AG04449 (cell line): ENCODE measurements at places on chromosomes 3 and 15.

DNA sequence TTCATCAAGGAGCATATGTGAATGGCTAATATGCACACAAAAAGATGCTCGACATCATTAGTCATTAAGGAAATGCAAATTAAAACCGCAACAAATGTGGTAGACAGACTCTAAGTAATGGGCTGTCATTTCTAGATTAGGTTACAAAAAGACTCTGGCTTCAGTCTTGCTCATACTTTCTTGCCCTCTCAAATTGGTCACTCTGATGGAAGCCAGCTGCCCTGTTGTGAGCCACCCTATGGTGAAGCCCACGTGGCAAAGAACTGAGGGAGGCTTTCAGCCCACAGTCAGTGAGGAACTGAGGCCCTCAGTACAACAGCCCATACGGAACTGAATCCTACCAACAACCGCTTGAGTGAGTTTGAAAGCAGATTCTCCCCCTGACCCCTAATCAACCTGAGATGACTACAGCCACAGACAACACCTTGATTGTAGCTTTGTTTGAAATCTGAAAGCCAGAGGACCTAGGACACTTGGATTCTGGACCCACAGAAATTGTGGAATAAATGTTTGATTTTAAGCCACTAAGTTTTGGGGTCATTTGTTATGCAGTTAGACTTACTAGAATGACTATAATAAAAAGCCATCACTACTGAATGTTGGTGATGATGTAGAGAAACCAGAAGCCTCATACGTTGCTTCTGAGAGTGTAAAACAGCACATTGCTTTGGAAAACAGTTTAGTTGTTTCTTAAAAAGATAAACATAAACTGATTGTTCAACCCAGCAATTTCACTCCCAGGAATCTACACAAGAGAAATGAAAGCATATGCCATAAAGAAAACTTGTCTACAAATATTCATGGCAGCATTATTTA, 45.7 kb downstream of the EHHADH start:
- DNase-seq = no peak

DNA sequence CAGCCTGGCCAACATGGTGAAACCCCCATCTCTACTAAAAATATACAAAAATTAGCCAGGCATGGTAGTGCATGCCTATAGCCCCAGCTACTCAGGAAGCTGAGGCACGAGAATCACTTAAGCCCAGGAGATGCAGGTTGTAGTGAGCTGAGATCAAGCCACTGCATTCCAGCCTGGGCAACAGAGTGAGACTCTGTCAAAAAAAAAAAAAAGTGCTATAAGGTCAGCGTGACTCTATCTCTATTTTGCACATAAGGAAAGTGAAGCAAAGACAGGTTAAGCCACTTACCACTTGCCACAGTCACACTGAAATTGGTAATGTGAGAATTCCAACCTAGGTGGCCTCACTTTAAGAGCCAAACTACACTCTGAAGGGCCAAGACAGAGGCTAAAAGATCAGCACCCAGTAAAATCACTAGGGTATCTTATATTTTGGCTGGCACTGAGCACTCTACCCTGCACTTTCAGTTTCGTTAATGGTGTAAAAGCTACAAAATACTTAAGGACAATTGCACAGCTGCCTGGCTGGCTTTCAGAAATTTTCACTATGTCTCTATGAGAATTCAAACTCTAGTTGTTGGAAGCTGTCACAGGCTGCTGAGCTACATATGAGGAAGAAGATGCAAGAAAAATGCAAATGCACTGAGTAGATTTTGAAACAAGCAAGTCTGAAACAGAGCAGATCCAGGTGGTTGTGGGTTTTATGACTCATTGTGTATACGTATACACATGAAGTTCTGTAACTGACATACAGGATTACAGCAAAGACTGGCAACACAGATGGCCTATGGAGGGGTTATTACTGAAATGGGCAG, 32.7 kb downstream of the TRANK1 start:
- no peak for DNase-seq

GRCh38 chr15:51096976-51097375, 2.3 kb upstream of the TNFAIP8L3 start:
- no peak for DNase-seq

- no peak for DNase-seq
Measured at GRCh38 chr15:86611417-86612040, 531.9 kb downstream of the AGBL1 start.

DNA sequence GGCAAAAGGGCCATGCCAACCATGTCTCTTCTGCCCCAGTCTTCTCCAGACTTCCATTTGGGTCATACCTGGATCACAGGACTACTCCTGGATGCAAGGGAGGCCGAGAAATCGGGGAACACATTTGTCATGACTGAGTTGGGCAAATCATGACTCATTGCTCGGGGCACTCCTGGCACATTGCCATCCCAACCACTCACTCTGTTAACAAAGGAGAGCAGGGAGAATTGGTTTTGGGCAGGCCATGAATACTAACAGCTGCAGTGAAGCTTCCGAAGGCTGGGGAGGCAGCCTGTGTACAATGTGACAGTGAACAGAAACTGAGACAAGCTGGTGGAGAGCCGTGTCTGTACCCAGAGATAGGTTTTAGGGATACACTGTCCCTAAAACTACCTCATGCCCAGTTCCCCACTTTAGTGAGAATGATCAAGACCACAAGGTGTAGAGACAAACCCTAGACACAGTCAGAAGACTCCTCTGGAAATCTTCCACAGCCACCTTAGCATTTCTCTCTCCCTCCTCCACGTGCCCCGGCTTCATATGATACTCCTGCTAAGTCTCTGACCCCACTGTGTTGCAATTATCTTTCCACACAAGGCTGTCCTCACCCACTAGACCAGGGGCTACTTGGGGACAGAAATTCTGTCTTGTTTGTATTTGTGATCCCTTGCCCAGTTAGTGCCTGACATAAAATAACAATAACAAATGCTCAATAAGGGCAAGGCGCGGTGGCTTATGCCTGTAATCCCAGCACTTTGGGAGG, 10.5 kb upstream of the BUB1B start:
- no peak for DNase-seq
